ENCODE measurements at places on chromosomes 7 and 10. TPM values are rescaled to one million over a fixed set of nuclear protein-coding genes. Genes with fewer than 3 reads are reported as not detected.

FGL2 gene
- 7.5 TPM for total RNA-seq

PALD1 gene
- 0.21 TPM for total RNA-seq

FKBP9 gene
- 200 TPM for total RNA-seq

CAMK1D gene
- 0.52 TPM for total RNA-seq

TAS2R40 gene
- not detected for total RNA-seq

AKR1B15 gene
- total RNA-seq, result 1.8 TPM

CYP26C1 gene
- total RNA-seq, result 0.10 TPM

Measured in myocyte (in vitro differentiated cells).